Breast epithelium (tissue), 4 donors: ENCODE measurements at places on chromosomes 2 and 18. TPM values are rescaled to one million over a fixed set of nuclear protein-coding genes. Genes with fewer than 3 reads are reported as not detected.
A peak's percentile ranks its signal among the peaks of the same experiment; 100 is the strongest.

DNA sequence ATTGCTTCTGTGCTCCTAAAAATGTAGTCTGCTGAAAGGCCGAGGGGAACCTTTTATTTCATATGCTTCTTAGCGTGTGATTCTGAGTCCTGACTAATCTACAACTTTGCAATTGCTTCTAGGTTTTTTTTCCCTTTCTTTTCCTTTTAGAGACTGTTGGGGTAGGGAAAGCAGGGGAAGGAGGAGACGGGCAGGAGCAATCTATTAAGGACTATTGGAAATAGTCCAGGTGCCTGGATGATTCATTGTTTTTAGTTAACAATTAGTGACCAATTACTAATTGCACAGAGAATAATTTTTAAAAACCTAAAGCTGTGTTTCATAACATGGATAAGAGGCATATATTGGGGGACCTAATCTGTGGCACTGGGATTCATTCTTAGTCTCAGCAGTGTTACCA lies 49.4 kb upstream of the STON1 start:
- DNase-seq: no peak
- no peaks in the 10 kb centered on the region for H3K36me3 ChIP-seq
- H3K27me3 ChIP-seq: no peaks in the 10 kb centered on the region

DNA sequence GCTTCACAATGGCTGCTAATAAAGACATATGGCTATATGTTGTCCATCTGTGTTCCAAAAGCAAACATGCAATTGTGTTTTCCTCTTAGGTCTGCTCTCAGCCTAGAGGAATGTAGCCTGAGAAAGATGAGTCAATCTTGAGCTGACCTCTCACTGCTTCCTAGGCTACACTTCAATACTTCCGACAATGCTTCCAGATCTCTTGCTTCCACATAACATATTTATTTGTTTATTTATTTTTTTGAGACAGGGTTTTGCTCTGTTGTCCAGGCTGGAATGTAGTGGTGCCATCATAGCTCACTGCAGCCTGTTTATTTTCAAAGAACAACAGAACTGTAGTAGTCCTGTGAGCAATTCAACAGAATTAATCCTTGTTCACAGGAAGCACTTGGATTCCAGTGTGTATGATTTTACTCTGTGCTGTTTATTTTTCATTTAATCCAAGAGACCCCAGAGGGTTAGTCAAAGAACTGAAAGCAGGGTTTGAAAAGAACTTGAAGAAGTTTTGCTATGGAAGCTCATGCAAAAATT lies 437.9 kb downstream of the TXNL1 start:
- DNase-seq: no peak
- no peaks in the 10 kb centered on the region for H3K27me3 ChIP-seq
- no peaks in the 10 kb centered on the region for H3K4me1 ChIP-seq

DNA sequence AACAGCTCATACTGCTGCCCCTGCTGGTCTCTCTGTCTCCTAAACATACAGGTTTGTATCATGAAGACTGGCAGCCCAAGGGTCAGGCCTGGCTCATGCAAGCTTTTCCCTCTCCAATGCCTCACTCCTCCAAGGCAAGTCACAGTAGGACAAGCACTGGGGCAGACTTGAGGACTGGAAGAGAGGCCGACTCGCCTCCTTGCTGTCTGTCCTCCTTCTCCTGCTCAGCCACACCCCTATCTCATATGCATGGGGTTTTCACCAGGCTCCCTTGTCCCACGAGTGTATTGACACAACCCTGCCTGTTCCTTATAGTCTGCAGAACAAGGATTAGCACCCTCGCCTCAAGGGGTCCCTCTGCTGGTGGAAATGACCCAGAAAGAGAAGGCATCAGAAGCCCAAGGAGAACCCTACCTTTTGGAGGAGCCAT lies 223.7 kb downstream of the SOX11 start:
- H3K27me3 ChIP-seq: no peaks in the 10 kb centered on the region
- no peak overlapping the region for H3K27ac ChIP-seq
- H3K4me3 ChIP-seq: no peak overlapping the region
- no peaks in the 10 kb centered on the region for H3K4me1 ChIP-seq
- no peaks in the 10 kb centered on the region for H3K36me3 ChIP-seq

DNA sequence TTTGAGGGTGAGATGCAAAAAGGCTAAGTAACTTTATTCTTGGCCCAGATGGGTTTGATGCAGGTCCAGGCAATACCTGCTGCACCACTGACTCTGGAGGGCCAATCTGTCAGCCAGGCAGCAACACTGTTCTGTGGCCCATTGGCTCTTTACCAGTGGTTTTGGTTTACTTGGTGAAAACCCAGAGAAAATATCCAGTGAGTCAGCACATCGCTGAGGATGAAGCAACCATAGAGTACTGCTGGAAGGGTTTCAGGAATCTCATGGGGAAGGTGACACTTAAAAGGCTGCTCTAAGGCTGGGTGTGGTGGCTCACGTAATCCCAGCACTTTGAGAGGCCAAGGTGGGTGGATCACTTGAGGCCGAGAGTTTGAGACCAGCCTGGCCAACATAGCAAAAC lies 192.5 kb upstream of the FAM98A start:
- no peak overlapping the region for H3K4me3 ChIP-seq
- no peaks in the 10 kb centered on the region for H3K4me1 ChIP-seq
- H3K36me3 ChIP-seq: no peaks in the 10 kb centered on the region

The MERTK gene
- total RNA-seq: 84.3 TPM

DNA sequence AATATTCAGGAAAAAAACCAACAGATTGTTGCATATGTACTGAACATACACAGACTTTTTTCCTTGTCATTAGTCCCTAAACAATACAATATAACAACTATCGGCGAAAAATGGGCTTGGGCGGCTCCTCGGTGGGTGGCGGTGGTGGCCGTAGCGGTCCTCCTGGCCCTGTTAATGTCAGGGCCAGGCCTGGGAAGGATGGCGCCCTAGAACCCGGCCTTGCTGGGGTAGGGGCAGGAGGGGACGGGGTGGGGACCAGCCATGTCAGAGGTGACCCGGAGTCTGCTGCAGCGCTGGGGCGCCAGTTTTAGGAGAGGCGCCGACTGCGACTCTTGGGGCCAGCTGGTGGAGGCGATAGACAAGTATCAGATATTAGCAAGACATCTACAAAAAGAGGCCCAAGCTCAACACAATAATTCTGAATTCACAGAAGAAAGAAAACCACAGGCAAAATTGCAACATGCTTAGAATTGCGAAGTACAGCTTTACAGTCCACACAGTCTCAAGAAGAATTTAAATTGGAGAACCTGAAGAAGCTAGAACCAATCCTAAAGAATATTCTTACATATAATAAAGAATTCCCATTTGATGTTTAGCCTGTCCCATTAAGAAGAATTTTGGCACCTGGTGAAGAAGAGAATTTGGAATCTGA lies 36.5 kb downstream of the ROCK2 start:
- H3K27me3 ChIP-seq: no peaks in the 10 kb centered on the region
- H3K36me3 ChIP-seq: no peaks in the 10 kb centered on the region
- DNase-seq: no peak
- H3K4me3 ChIP-seq: no peak overlapping the region
- H3K4me1 ChIP-seq: no peaks in the 10 kb centered on the region

DNA sequence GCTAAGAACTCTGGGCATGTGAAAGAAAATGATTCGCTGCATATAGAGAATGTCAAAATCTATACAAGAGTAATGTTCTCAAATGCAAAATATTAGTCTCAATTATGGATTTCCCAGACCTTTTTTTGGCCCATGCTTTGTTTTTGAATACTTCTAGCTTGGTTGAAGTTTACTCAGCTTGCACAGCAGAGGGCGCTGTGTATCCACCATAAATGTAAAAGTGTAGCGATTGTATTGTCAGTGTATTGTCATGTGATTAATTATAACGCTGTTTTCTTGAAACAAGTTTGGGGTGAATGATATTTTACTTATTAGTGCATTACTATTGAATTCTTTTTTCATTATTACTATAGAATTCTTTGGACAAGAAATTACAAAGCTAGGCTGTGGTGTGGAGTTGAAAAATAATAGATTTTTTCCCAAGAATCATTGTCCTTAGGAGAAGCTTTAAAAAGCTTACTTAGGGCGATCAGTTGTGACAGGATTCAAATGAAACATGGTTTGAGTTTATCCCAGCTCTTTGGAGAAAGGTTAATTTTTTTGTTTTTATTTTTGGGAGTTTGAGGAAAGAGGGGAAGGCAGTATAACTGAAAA lies 98.3 kb downstream of the PIK3C3 start:
- no peak overlapping the region for H3K4me3 ChIP-seq
- no peak overlapping the region for H3K27ac ChIP-seq
- H3K4me1 ChIP-seq: no peaks in the 10 kb centered on the region
- no peaks in the 10 kb centered on the region for H3K36me3 ChIP-seq

DNA sequence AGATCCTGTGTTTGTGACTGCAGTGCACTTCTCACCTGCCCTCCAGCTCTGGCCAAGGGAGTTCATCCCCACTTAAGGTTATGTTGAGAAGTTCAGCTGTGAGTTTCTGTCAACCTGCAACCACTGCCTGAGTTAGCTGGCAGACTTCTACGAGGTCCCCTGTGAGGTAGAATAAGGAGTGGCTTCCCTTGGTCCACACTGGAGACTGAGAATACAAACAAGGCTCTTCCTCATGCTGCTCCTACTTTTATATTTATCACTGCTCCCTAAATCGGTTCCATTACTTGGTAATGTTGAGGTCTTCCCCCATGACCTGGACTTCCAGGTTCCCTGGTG lies 353.2 kb upstream of the CWC22 start:
- H3K4me1 ChIP-seq: no peaks in the 10 kb centered on the region
- DNase-seq: no peak
- H3K27me3 ChIP-seq: no peaks in the 10 kb centered on the region
- no peaks in the 10 kb centered on the region for H3K36me3 ChIP-seq
- no peak overlapping the region for H3K27ac ChIP-seq

- H3K4me3 ChIP-seq: no peak overlapping the region
- H3K36me3 ChIP-seq: no peaks in the 10 kb centered on the region
- no peaks in the 10 kb centered on the region for H3K4me1 ChIP-seq
- no peak overlapping the region for H3K27ac ChIP-seq
- DNase-seq: no peak
- H3K27me3 ChIP-seq: peaks cover 8% of the 10 kb centered on the region
These were observed 206.1 kb downstream of the TFCP2L1 start for GRCh38 chr2:121078899-121079298.

The LOXHD1 gene
- 0.59 TPM for total RNA-seq

GRCh38 chr2:128499367-128500137 lies 180.9 kb upstream of the HS6ST1 start:
- no peaks in the 10 kb centered on the region for H3K36me3 ChIP-seq
- H3K27ac ChIP-seq: no peak overlapping the region
- H3K4me3 ChIP-seq: no peak overlapping the region
- no peaks in the 10 kb centered on the region for H3K4me1 ChIP-seq
- no peak for DNase-seq
- H3K27me3 ChIP-seq: no peaks in the 10 kb centered on the region

DNA sequence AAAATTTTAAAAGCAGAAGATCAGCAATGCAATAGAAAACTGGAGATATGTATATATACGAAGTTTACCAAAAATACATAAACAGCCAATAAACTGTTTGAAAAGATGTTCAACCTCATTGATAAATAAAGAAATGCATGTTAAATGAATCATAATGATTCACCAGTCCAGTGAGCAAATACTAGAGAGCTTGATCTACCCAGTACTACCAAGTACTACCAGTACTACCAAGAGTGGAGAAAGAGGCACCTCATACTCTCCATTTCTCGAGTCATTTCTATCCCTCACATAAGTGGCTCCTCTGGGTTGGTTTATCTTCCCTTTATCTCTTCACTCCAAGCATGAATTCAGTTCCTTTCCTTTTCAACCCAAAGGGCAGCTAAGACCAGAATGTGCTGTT lies 138.9 kb downstream of the MREG start:
- no peak overlapping the region for H3K27ac ChIP-seq
- H3K36me3 ChIP-seq: no peaks in the 10 kb centered on the region
- no peaks in the 10 kb centered on the region for H3K27me3 ChIP-seq
- H3K4me1 ChIP-seq: no peaks in the 10 kb centered on the region
- H3K4me3 ChIP-seq: no peak overlapping the region

DNA sequence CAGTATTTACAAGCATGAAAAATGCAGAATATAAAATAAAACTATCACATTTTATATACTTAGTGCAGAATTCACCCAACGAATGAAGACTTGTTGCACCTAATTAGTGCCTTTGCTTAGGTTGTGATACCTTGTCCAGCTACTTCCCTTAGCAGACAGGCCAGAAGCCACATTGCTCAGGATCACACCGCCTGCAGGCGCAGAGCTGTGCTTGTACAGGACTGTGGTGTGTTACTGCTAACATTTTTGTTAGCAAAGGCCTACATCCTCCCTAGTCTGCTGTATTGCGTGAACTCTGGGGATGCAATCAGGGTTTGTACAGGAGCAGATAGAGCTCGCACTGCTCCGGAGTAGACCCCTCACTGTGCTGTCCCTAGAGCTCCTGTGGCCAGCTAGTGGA lies 336.9 kb downstream of the CBLN2 start:
- H3K36me3 ChIP-seq: no peaks in the 10 kb centered on the region
- H3K4me1 ChIP-seq: no peaks in the 10 kb centered on the region
- no peak for DNase-seq

DNA sequence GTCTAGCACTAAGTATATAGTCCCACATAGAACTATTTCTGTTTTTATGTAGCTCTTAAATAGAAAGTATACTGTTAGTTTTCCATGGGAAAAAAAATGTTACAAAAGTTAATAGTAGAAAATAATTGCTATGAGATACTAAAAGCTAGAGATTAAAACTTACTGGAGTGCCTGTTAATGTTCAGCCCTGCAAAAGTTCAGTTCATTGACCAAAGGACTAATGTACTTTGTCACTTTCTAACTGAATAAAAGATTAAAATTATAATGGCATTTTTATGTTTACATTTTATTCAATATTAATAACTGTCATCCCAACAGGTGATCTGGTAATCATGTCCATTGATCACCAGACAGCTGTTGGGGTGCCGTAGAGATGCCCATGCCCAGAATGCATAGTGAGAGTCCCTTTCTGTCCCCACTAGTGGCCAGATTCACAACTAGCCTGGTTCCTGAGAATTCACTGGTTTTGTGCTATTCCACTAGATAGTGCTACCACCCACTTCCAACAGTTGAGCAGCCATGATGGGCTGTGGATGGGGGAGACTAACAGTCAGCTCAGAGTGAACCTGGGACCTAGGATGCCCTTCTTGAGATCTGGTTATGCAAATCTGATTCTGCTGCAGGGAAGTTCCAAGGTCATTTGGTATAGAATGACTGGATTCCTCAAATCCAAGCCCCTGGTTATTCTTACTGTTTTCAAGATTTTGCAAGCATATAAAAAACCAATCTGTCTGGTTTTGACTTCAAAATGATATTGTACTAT lies 57.8 kb downstream of the AFTPH start:
- H3K36me3 ChIP-seq: peaks cover 5% of the 10 kb centered on the region
- H3K4me1 ChIP-seq: no peaks in the 10 kb centered on the region
- no peak for DNase-seq
- no peaks in the 10 kb centered on the region for H3K27me3 ChIP-seq
- H3K27ac ChIP-seq: peak overlapping the region; percentile 71

DNA sequence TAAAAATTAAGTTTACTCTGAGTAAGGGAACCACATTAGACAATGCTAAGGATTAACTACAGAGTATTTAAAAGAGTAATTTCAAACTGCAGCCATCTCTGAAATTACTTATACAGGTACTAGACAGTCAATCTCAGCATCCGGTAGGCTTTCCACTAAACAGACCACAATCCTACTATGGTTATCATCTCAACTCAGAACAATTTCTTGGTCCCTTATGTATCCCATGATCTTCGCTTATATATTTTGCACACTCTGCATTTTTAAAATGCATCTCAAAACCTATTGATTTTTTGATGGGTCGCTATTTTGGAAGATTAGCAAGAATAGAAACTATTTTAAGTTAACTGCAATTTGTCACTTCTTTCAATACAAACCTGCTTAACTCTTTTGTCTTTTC lies 1.4 kb downstream of the PPP4R1 start:
- no peak overlapping the region for H3K27ac ChIP-seq
- H3K4me3 ChIP-seq: peak overlapping the region; percentile 97
- H3K4me1 ChIP-seq: no peaks in the 10 kb centered on the region
- no peak for DNase-seq
- H3K36me3 ChIP-seq: no peaks in the 10 kb centered on the region

- no peak overlapping the region for H3K27ac ChIP-seq
- no peaks in the 10 kb centered on the region for H3K27me3 ChIP-seq
- no peaks in the 10 kb centered on the region for H3K36me3 ChIP-seq
- H3K4me3 ChIP-seq: no peak overlapping the region
These were observed 3.9 kb upstream of the GALNT14 start for GRCh38 chr2:31142110-31142509.
